ENCODE measurements at places on chromosomes 7 and 10.
A peak's percentile ranks its signal among the peaks of the same experiment; 100 is the strongest.

DNA sequence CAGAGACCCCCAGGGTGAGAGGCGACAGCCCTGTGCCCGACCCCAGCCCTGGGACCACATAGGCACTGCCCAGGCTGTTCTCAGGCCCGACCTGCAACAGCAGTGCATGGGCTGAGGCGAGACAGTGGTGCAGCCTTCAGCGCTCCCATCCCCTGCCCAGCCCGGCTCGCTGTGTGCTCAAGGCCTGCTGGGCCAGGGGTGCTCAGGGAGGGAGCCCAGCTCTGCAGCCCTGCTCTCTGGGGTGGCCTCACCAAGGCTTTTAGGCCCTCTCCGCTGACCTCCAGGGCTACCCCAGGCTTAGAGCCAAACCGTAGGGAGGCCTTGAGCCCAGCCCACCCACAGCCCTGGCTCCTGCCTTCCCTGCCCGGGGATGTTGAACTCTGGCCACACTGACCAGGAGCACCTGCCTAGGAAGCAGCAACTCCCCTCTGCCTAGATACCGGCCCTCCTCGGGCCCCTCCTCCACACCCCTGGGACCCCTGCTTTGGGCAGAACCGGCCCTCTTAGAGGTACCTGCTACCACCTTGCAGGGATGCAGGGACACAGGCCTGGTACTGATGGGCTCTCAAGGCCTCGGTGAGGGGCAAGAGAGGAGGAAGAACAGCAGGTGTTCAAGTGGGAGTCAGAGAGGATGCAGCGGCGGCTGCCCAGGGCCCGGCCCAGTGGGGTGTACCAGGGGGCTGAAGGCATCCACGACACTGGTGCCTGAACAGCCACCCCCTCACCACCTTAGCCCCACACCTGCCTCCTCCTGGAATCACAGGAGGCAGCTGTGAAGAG, 231.5 kb downstream of the ELFN1 start:
- no peak for DNase-seq

DNA sequence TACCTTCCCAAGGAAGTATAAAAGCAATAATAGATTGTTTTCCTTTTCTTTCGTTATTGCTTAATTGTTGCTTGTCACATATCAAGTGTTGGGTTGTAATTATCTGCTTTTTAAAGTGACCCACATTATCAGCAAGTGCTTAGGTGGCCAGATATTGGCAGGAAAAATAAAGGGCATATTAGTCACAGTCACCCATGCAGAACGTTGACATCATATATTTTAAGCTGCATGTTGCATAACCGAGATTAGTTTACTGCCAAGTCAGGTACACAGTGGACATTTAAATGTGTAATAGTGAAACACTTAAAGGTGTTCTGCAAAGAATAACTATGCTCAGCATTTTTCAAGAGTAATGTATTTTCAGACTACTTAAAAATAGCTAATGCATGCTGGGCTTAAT, 11.4 kb downstream of the NEBL start:
- no peak for DNase-seq

DNA sequence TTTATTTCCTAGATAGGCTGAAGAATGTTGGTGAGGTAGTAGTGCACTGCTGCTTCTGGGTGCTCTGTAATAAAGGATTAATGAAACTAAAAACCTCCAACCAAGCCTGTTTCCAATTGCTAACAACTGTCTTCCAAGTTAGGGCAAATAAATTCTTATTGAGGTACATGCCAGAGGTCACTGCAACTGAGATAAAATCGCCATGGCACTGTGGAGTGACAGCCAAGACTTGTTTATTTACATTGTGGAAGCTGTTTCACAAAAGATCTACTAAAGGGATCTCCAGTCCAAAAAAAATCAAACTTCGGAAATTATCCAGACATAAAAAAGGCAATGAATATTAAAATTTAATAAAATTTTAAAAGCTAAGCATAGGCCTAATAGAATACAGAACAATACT, 65.2 kb downstream of the HYCC1 start:
- no peak for DNase-seq

- no peak for DNase-seq
Measured at GRCh38 chr7:55261386-55261770, 103.8 kb upstream of the LANCL2 start.

DNA sequence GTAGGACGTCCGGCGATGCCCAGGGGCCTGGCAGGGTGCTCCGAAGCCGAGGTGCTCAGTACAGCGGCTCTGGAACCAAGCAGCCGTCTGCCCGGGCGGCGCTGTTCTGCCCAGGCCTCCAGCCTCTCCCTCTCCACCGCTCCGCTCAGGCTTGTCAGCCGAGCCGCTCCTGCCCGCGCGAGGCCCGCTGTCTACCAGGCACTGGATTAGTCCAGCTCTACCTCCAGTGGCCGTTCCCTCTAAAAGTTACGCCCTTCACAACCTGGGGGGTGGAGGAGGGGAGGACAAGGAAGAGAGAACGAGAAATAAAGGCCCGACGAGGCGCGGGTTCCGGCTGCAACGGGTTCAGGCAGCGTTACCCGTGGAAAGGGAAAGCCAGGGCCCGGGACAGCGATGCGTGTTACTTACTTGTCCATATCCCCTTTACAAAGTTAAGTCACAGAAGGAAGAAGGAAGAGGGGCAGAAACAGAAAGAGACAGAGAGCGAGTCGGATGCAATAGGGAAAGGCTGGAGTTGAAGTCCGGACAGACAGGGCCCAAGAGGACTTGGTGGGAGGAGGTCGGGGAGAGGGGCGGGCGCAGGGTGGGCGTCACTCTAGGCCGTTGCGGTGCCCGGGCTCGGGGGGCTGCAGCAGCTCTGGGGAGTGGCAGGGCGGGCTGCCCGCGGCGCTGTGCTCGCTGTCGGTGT, 2.8 kb downstream of the SP8 start:
- DNase-seq = peak; percentile 30

DNA sequence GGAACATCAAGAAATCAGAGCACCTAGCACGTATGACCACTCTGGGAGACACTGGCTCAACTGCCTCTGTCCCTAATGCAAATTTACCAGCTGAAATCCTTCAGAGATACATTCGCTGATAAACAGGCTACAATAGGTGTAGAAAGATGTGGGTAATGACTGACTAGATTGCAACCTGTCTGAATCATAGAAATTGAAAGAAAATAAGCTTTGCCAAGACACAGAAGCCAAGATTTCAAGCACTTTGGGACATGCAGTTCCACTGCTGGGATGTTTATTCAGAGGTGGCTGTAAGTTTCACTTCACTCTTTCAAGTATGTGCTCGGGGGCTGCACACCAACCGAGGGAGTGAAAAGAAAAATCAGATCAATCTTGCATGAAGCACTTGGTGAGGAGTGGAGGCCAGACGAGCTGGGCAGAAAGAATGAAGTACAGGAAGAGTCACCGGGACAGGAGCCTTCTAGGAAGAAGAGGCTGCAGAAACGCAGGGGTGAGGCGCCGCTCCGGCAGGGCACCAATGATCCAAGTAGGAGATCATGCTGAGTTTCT, 276.7 kb downstream of the PARD3 start:
- DNase-seq = no peak

DNA sequence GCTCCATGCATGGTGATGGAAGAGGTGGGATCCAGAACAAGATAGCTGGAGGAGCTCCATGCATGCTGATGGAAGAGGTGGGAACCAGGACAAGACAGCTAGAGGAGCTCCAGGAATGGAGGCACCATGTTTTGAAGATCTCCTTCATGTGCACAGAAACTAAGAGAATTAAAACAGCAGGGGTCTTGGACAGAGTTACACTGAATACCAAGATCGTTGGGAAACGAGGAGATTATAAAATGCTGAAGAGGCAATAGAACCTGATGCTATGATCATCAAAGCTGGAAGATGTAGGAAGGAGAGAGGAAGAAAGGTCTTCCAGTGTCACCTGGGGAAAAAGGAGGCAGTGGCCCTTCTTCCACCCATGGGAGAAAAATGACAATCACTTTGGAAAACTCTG, 193.6 kb upstream of the PFKP start:
- no peak for DNase-seq

- no peak for DNase-seq
Measured at GRCh38 chr7:12759151-12759550, 71.7 kb downstream of the ARL4A start.

DNA sequence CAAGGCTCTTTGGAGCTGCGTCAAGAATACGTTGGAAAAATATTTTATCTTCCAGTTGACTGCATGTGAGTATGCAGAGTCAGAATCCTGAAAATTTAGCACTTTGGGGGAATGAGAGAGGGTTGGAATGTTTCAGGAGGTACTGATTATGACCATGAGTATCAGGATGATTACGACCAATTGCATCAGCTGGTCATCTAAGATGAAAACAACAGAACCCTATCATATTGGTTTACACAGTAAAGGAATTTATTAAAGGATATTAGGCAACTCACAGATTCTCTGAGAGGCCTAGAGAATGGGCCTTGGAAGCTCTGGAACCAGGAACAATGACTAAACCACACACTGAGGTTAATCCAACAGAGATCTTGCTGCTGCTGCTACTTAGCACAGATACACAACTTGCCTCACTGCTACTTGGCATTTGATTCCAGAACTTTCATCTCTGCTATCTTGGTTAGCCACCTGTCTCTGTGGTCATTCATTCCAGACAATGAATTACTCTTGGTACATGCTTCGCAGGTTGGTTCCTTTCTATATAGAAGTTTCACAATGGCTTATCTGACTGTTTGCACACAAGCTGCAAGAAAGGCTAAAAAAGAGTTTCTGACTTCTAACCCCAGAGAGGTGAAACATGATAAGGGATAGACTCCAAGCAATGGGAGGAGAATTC, 68.0 kb upstream of the CTTNBP2 start:
- no peak for DNase-seq

DNA sequence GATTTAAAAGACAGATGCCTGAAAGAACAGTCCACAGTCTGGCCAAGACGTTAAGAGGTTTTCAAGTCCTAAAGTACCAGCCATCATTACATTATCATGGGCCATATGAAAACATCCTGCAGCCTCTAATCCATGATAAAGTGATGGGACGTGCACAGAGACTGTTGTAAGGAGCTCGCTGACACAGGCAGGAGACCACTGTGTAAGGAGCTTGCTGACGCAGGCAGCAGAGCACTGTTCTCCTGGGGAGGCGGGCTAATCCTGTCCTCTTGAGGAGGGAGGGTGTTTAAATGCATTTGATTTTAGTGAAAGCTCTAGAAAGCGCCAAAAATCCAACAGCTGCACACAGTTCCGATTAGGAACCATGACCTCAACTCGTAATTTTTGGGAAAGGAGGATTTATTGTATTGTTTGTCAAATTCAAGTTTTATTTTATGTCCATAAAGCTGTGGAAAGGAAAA, 16.9 kb downstream of the SVIL start:
- no peak for DNase-seq

GRCh38 chr7:28060371-28060950, 120.1 kb downstream of the JAZF1 start:
- DNase-seq = no peak

GRCh38 chr10:4885162-4885561, 59.2 kb downstream of the AKR1E2 start:
- DNase-seq = peak; percentile 27

- DNase-seq = no peak
Measured at GRCh38 chr7:101705331-101705730, 76.2 kb upstream of the MYL10 start.

- DNase-seq = no peak
Measured at GRCh38 chr10:125482108-125482507, 200.9 kb downstream of the TEX36 start.

DNA sequence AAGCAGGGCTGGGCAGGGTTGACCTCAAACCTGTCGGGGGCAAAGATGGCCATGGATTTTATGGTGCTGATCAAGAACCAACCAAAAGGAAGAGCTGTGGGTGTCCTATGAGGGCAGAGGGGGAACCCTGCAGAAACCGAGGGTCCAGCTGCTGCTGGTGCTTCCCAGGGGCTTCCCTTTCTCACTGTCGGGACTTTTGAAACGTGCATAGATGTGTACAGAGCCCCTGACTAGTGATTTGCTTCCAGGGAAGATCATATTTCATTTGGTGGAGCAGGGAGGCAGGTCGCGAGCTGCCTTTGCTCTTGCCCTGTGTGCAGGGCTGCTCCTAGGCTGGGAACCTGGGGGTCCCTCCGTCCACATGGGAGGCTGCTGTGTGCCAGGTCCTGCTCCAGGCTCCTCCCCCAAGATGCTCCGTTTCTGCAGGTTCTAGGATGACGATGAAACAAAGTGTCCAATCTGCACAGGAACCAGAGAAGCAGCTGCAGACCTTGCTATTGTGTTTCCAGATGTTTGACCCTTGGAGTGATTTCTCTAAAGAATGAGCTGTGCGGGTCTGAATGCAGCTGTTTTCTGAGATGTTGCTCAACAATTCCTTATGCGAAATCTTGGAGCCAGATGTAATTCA, 9.4 kb upstream of the INPP5A start:
- no peak for DNase-seq

DNA sequence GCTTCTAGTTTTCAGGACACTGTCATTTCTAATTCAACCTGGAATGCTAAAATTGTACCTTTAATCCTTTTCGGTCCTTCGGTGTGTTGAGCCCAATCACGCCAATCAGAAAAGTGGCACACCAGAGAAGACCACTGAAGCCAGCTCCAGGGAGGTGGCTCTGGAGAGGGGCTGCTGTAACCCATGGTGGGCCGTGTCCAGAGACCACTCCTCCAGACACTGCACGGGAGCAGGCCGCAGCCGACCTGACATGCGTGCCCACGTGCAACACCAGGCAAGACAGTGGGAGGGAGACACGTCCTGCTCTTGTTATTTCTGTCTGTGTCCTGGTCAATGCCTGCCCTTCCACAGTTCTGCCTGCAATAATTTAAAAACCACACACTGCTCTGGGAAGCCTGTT, 246.1 kb downstream of the ZMYND11 start:
- no peak for DNase-seq

DNA sequence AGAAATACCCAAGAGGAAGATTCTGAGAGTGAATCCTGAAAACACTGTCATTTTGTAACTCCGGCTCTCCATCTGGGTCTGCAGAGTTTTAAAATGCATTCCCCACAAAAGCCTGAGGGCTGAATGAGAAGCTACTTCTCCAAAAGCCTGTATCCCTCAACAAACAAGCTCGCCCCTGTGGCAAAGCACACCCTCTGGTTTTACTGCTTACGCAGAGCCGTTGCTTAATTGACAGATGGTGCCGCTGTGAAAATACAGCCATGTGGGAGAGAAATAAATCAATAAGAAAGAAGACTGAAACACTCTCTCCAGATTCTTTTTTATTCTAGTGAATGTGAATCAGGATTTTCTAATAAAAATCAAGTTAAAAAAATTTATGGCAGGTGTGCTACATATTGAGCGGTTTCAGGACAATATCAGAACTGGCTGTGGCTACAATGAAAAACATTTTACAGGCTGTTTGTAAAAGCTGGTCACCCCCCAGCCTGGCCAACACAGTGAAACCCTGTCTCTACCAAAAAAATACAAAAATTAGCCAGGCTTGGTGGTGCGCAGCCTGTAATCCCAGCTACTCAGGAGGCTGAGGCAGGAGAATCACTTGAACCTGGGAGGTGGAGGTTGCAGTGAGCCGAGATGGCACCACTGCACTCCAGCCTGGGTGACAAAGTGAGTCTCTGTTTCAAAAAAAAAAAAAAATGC, 32.5 kb downstream of the C7orf33 start:
- DNase-seq = no peak

- DNase-seq = peak; percentile 18
Measured at GRCh38 chr7:128099204-128099671, 68.0 kb upstream of the LRRC4 start.
